ENCODE measurements at places on chromosomes 7 and 10.
A peak's percentile ranks its signal among the peaks of the same experiment; 100 is the strongest.

GRCh38 chr10:88866454-88866853, 13.6 kb upstream of the STAMBPL1 start:
- no peak for DNase-seq

- DNase-seq: no peak
Observed at GRCh38 chr10:119634219-119634544, 17.0 kb upstream of the BAG3 start.

DNA sequence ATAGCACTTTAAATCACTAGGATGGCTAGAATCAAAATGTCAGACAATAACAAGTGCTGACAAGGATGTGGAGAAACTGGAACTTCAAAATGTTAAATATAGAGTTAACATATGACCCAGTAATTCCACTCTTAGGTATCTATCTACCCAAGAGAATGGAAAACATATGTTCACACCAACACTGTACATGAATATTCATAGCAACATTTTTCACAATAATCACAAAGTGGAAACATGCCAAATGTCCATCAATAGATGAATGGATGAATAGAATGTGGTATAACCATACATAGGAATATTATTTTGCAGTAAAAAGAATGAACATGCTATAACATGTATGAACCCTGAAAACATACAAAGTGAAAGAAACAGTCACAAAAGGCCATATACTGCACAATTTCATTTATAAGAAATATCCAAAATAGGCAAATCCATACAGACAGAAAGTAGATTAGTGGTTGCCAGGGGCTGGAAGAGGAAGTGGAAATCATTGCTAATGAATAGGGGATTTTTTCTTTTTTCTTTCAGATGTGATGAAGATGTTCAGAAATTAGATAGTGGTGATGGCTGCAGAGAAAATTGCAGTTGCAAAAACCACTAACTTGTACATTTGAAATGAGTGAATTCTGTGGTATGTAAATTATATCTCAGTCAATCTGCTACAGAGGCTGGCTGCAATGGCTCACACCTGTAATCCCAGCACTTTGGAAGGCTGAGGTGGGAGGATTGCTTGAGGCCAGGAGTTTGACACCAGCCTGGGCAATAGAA, 93.0 kb downstream of the CPVL start:
- DNase-seq: no peak

- no peak for DNase-seq
Observed at GRCh38 chr7:92221766-92222165, 23.9 kb downstream of the KRIT1 start.

- DNase-seq: no peak
Observed at GRCh38 chr10:31121757-31122577, 90.3 kb upstream of the ZNF438 start.

GRCh38 chr7:23546897-23547572, 15.3 kb upstream of the TRA2A start:
- peak; percentile 51 for DNase-seq

DNA sequence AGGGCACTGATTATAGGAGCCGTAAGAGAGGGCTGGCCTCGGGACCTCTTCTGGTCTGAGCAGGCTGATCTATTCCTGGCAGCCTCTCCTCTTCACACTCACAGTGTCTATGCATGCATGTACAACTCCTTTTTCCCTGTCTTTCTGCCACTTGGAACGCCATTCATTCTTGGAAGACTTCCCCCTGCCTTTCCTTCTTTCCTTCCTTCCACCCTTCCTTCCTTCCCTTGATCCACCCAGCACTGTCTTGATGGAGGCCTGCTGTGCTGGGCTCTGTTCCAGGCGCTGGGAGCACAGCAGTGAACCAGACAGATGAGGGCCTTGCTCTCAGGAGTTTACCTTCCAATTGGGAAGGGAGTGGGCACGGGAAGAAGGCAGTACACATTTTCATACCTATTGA, 114.8 kb downstream of the SH3PXD2A start:
- no peak for DNase-seq

- peak; percentile 62 for DNase-seq
Observed at GRCh38 chr7:139915864-139916716, 87.0 kb downstream of the TBXAS1 start.

- no peak for DNase-seq
Observed at GRCh38 chr7:37853468-37853867, 5.1 kb downstream of the NME8 start.

- no peak for DNase-seq
Observed at GRCh38 chr7:90889210-90889609, 293.1 kb downstream of the CDK14 start.

- no peak for DNase-seq
Observed at GRCh38 chr10:17351506-17351905, 102.9 kb downstream of the ST8SIA6 start.

GRCh38 chr7:51428217-51428887, 111.7 kb upstream of the COBL start:
- DNase-seq: no peak

- DNase-seq: peak; percentile 26
Observed at GRCh38 chr10:4902571-4903011, 60.6 kb upstream of the AKR1C1 start.

- no peak for DNase-seq
Observed at GRCh38 chr10:11140963-11141362, 123.3 kb downstream of the CELF2 start.

GRCh38 chr7:137948845-137949330, 53.0 kb downstream of the CREB3L2 start:
- no peak for DNase-seq

DNA sequence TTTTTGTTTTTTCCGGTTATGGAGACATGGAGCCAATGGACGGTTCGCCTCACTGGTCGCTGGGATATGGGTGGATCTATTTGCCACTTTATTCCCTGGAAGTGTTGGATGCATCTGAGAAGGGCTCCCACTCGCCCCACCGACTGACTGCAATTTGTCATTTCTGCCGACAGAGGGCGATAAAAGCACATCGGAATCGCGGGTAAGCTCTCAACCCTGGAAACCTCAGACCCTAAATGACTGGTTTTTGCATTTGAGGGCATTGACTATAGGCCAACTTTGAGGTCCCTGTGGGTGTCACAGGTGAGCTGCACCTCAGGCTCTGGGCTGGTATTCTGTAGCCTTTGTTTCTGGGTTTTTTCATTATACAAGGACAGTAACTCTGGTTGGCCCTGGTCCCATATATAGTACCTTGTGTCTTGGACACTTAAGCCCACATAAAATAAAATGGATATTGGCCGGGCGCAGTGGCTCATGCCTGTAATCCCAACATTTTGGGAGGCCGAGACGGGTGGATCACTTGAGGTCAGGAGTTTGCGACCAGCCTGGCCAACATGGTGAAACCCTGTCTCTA, 11.9 kb upstream of the OPALIN start:
- peak; percentile 8 for DNase-seq

- no peak for DNase-seq
Observed at GRCh38 chr10:88027570-88027969, 164.1 kb downstream of the PTEN start.

- DNase-seq: no peak
Observed at GRCh38 chr10:117989962-117990361, 56.8 kb downstream of the RAB11FIP2 start.

GRCh38 chr10:14859775-14860174, 18.9 kb upstream of the SUV39H2 start:
- no peak for DNase-seq

DNA sequence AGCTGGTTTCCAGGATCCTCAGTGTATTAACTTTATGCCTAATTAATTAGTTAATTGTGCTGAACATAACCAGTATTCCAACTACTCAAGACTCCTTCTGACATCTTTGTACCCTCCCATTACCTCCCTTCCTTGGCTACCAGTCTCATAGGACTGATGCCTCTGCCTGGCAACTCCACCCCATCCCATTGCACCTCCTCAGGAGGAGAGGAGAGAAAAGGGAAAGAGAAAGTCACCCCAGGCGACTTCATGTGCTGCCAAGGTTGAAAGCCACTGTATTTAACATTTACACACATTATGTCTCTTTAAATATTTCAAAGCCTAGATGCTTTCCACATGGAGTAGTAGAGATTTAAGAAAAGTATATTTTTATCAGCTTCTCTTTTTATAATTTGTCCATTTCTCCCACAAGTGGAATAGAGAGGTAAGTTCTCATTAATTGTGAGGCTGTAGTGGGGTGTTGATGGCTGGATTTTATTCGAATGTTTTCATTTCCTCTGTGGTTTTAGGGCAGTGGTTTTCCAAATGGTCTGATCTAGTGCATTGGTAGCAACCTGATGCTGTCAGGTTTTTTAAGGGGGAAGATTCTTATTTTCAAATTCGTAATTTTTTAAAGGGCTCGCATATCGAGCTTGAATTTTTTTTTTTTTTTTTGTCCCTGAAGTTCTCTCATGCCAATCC, 148.0 kb downstream of the BICC1 start:
- DNase-seq: no peak

DNA sequence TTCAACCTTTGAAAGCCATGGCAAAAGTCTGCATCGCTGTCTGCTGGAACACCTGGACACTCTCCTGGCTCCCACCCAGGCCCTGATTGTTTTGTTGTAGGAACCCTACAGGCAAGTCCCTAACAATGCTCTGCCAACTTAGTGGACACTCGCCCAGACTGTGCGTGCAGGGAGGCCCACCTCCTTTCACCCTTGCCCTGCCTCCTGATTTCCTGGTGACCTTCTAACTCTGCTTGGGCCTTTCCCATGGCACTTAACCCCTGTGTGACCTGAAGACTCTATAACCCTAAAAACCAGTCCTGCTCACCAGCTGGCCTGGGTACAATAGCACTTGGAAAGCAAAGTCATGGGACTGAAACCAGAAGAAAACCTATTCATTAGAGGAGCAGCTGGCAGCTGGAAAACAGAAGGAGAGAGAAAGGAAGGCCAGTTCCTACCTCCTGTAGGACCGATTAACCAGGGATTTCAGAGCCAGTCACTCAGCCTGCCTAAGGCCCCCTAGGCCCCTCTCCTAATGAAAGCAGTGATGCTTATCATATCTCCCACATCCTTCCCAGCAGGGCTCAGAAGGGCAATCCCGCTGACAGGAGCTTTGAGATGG, 82.7 kb upstream of the KMT2E start:
- no peak for DNase-seq

DNA sequence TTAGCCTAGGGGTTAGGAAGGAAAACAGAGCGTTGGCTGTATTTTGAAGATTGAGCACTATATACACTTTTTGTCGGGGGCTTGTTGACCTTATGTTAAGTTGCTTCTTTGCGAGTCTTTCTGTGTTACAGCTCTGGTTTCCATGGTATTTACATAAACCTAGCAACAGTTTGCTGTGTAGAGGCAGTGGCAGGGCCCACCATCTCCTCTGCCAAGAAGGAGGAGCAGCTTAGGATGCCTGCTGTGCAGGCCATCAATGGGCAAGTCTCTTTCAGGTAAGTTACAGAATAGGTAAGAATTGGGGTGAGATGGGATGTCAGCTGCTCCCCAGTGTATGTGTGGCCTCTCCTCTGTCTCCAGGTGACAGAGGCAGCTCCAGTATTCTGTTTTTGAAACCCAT, 485.5 kb downstream of the LRMDA start:
- DNase-seq: no peak

DNA sequence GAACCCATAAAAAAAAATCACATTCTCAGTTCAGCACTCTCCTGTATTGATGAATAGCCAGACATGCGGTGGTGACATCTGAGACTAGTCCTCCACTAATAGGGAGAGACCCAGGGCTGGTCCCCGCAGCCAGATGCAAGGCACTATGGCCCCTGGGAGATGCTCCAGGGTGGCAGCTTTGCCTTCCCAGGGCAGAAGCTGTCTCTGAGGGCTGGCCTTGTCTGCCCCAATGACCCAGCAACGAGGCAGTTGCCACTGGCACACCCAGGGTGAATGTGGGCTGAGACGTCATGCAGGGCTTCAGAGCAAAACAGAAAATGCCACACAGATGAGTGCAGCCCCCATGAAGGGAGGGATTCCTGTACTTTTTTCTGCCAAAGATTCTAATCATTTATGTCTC, 50.1 kb upstream of the GDF10 start:
- DNase-seq: no peak
